ENCODE measurements at places on chromosomes 7 and 10.
A peak's percentile ranks its signal among the peaks of the same experiment; 100 is the strongest.

DNA sequence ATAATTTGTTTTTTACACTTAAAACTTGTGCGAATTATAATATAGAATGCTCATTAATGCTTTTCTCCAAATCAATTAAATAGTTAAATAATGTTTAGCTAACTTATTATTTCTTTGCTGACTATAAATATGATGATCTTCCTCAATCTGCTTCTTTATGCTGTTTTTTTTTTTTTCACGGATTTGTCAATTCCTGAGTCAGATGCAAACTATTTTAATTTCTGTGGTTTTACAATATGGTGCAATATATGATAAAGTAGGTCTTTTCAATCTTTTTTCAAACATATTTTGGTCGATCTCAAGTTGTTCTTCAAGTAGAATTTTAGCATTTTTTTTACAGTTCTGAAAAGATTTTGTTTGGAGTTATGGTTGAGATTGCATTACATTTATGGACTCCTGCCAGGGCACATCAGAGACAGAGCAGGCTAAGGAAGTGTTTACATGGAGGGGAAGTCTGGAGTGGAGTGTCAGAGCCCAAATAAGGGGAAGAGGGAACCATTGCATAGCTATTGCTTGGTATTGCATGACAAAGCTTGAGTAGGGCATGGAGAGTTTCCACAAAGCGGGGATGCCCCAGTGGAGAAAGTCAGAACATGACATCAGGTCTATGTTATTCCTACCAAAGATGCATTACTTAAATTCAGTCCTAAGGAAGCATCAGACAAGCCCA is 204.4 kb downstream of the OTUD1 start:
- DNase-seq: no peak

GRCh38 chr10:14904316-14904732 is 25.7 kb downstream of the SUV39H2 start:
- DNase-seq: no peak

DNA sequence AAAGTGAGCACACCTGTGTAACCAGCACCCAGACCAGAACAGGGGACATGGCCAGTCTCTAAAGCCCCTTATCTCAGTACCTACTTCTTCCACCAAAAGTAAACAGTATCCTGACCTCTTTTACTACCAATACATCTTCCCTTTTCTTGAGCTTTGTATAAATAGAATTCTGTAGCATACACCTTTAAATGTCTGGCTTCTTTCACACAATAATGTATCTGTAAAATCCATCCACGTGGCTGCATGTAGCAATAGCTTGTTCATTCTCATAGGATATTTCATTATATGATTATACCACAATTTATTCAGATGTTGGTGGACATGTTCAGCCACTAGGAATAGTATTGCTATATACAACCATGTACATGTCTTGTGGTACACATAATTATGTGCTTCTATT is 40.6 kb downstream of the BTBD16 start:
- DNase-seq: no peak

- no peak for DNase-seq
Measured at GRCh38 chr7:72321081-72321480, 91.1 kb downstream of the CALN1 start.

GRCh38 chr7:111090846-111091245 is at the start of gene LRRN3:
Gene LRRN3, plus strand, starts transcription at chr7:111091127. Its CDS starts 31,646 bp downstream, at chr7:111122773.
- peak; percentile 74 for DNase-seq

DNA sequence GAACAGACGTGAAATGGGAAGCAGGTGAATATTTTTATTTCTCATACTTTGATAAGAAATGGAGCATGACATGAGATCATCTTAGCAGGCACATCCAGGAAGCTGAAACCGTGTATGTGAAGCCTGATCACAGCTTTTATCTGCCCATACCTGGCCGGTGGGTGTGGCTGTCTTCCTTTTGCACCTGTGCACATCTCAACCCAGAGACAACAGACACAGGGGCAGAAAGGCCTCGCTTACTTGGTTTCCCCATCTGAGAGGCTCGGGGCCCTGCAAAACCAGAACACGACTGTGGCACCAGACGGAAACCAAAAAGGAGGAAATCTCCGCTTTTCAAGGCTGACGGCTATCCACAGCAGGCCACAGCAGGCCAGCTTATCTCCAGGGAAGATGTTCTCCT is 116.4 kb downstream of the TCERG1L start:
- peak; percentile 31 for DNase-seq

- DNase-seq: no peak
Measured at GRCh38 chr10:22764639-22765038, 50.3 kb upstream of the PIP4K2A start.

DNA sequence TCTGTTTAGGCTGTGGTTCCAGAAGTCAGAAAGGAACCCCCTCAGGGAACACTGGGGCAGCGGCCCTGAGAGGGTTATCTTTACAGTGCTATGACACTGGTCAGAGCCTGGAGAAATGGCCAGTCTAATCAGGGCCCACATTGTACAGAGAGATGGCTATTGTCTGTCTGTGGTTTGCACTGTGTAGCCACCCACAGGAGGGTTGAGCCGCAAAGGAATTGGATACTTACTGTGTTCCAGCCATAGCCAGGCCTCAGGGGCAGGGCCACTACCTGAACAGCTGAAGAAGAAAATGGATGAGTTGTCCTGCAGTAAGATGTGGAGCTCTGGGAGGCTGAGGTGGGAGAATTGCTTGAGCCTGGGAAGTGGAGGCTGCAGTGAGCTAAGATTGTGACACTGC is 47.5 kb upstream of the PODXL start:
- DNase-seq: no peak

- DNase-seq: no peak
Measured at GRCh38 chr7:18257711-18258110, 230.1 kb upstream of the PRPS1L1 start.

DNA sequence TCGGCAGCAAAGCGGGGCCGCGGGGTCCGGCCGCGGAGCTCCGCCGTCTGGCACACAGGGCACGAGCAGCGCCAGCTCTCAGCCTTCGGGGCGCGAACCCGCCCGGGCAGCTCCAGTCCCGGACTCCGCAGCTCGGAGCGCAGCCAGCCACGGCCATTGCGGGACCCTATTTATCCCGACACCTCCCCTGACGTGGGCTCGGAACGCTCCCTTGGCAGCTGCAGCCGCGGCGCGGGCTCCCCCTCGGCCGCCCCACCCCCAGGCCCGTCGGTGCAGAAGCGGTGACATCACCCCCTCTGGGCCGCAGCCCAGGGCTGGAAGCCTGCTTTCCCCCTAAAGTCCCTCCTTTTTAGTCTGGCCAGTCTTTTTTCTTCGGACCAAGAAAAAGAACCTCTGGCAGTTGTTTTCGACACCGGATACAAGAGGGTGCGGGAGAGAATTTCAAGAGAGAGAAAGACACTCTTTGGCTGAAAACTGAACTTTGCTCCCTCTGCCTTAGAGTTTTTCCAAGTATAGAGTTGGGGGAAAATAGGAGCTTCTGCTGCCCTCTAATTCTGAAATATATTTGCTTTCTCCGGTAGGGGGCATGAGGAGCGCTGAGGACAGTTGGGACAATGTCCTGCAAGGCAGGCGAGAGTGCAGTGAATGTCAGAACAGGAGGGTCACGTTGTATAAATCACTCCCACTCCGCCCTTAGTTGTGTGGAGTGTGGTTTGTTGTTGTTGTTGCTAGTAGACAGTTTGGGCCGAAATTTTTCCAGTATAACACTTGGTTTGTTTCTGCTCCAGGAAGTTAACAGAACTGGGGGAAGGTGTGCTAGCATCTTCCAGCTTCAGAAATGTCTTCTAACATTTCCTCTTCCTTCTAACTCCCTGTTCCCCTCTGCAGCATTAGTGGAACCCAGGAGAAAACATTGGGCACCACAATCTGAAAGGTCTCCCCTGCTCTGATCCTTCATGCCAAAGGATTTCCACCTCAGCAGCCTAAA is at the start of gene SFRP4:
Gene SFRP4, minus strand, starts transcription at position 145 of the 988 bp plus-strand sequence. CDS start 280 bp downstream, outside the sequence.
- peak; percentile 86 for DNase-seq

DNA sequence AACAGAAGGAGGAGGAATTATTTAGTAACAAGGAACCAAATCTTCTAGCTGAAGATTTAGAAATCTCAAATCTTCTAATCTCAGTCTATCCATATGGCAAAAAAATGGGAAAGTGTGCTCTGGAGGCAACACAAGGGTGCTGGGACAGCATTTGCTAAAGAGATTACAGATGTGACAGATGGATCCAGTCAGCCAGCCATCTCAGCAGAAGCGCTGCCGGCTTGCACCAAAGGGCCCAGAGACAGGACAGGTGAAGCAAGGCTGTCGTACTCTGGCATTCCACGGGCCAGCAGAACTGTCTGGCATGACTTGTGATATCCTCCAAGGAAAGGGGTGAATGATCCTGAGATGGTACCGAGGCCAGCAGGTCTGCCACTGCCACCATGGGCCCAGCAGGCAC is 45.7 kb upstream of the GJD4 start:
- DNase-seq: no peak

- no peak for DNase-seq
Measured at GRCh38 chr7:27897441-27897847, 157.5 kb downstream of the TAX1BP1 start.

GRCh38 chr7:155526225-155526624 is 20.1 kb downstream of the CNPY1 start:
- DNase-seq: peak; percentile 40

- no peak for DNase-seq
Measured at GRCh38 chr10:59805014-59805413, 51.8 kb upstream of the MRLN start.

- DNase-seq: no peak
Measured at GRCh38 chr7:1940402-1940786, 270.3 kb downstream of the ELFN1 start.

GRCh38 chr10:74382663-74383062 is 231.6 kb downstream of the ADK start:
- DNase-seq: no peak

DNA sequence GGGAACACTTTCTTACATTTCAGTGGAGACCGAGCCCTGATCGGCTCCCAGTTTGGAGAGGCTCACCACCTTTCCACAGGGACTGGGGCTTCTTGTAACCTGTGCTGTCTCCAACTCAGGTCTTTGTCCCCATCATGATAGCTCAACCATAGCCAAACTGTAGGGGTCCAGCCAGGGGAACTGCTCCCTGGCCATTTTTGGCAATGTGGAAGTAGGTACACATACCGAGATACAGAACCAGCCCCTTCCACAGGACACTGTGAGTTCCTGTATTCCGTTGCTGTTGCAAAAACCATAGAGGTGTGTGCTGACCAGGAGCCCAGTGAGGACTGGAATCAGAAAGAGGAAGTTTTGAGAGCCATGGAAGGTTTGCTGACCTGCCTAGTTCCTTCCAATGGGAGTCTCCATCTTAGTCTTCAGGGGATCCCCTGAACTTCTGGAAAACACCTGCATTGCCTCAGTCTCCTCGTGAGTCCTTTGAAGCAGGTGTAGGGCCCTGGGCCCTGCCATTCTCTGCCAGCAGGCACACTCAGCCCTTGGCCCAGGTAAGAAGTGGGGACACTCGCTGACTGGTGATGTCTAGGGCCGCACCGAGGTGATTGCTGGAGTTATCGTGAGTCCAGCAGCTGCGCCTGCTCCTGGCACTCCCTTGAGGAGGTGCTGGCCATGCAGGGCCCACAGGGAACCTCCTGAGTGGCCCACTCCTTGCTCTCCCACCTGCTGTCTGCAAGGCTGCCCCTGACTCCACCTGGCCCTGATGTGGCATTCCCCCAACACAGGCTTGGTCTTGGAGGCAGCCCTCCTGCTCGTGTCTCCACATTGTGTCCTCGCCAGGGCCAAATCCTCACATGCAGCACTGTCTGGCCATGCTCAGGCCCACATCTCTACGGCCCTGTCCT is 11.2 kb downstream of the WDFY4 start:
- DNase-seq: no peak

- no peak for DNase-seq
Measured at GRCh38 chr10:53765311-53765710, 992.7 kb upstream of the MBL2 start.

GRCh38 chr7:47024991-47025390 is 556.9 kb downstream of the TNS3 start:
- DNase-seq: no peak

DNA sequence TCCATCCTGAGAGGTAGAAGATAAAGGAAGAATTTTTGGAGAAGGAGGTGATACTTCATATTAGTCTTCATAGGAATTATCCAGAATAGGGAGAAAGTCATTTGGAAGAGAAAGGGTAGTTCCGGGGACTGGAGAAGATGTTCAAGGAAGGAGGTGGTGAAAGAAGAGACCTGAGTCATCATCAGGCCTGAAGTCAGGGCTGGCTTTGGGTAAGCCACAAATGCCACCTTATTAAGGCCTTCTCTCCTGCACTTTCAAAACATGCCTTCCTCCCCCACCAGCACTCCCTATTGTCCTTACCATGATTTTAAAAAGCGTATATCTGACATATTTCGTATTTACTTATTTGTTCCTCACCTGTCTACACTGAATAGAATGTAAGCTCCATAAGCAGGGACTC is 112.2 kb upstream of the LRGUK start:
- DNase-seq: no peak

- no peak for DNase-seq
Measured at GRCh38 chr7:74092321-74092963, 8.8 kb downstream of the LIMK1 start.

- DNase-seq: no peak
Measured at GRCh38 chr10:100045592-100045991, 35.8 kb upstream of the DNMBP start.

- peak; percentile 75 for DNase-seq
Measured at GRCh38 chr7:75992083-75992755, 2.2 kb downstream of the TMEM120A start.

GRCh38 chr10:50624866-50625501 is 1.2 kb upstream of the SGMS1 start:
- no peak for DNase-seq

- DNase-seq: no peak
Measured at GRCh38 chr7:36253699-36254098, 100.6 kb downstream of the EEPD1 start.
